Posterior vena cava (tissue), 2 donors: ENCODE measurements at places on chromosomes 2 and 18. TPM values are rescaled to one million over a fixed set of nuclear protein-coding genes. Genes with fewer than 3 reads are reported as not detected.

FOXI3 gene
- total RNA-seq = not detected

MOCOS gene
- total RNA-seq = 1.3 TPM

CHRNG gene
- not detected for total RNA-seq

TBR1 gene
- not detected for total RNA-seq

CCDC141 gene
- total RNA-seq = 6.2 TPM

TMEM169 gene
- 0.51 TPM for total RNA-seq

ZBTB7C gene
- total RNA-seq = 14.8 TPM

TTC39C gene
- total RNA-seq = 44.6 TPM

GRCh38 chr2:3536682-3537632 is 17.6 kb upstream of the ADI1 start:
- DNase-seq = peak; percentile 84

GRCh38 chr18:33906046-33906445 is 318.7 kb downstream of the NOL4 start:
- DNase-seq = no peak

DNA sequence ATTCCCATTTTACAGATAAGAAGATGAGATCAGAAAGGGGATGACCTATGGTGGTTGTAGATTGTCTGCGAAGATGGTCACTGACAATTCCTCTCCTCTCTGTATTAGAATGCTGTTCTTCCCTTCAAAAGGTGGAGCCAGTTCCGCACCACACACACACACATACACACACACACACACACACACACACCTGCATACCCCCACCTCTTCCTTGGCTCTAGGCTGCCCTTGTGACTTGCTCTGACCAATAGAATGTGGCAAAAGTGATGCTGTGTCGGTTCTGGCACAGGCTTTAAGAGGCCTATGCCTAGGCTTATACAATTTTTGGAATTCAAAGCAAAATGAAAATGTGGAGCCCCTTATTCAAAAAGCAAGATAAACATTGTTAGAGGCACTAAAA is 88.0 kb downstream of the ZFP36L2 start:
- no peak for DNase-seq

DNA sequence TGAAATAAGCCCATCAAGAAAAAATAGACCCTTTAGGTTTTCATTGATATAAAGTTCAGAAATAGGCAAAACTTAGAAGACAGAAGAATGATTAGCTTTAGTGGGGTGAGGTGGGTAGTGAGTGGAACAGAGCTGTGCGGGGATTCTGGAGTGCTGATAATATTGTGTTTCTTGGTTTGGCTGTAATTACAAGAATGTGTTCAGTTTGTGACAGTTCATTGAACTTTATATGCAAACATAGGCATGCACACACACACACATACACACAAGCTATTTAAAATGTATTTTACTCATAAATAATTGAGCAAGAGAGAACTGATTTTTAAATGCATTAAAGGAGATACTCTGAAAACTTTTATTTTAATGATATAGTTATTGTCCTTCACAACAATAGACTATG is 17.1 kb downstream of the ARHGAP15 start:
- DNase-seq = no peak

- DNase-seq = no peak
Observed at GRCh38 chr2:162769066-162769465, 69.5 kb downstream of the KCNH7 start.

- DNase-seq = no peak
Observed at GRCh38 chr18:7978834-7979233, 411.7 kb downstream of the PTPRM start.

DNA sequence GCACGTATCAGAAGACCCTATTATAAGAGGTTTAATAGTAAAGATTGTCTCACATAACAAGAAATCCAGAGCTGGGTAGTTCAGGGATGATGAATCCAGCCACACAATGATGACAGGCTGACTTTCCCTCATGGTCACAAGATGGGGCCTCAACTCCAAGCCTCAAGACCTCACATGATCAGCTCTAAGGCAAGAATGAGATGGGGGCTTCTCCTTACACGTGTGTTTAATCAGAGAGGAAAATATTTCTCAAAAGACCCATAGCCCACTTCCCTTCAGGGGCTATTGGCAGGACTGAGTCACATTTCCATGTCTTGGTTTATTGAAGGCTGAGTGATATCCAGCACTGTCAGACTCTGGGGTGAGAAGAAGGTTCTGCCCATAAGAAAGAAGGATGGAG is 100.2 kb upstream of the FOSL2 start:
- DNase-seq = no peak

GRCh38 chr2:3179208-3179607 is 198.4 kb downstream of the EIPR1 start:
- DNase-seq = peak; percentile 44

DNA sequence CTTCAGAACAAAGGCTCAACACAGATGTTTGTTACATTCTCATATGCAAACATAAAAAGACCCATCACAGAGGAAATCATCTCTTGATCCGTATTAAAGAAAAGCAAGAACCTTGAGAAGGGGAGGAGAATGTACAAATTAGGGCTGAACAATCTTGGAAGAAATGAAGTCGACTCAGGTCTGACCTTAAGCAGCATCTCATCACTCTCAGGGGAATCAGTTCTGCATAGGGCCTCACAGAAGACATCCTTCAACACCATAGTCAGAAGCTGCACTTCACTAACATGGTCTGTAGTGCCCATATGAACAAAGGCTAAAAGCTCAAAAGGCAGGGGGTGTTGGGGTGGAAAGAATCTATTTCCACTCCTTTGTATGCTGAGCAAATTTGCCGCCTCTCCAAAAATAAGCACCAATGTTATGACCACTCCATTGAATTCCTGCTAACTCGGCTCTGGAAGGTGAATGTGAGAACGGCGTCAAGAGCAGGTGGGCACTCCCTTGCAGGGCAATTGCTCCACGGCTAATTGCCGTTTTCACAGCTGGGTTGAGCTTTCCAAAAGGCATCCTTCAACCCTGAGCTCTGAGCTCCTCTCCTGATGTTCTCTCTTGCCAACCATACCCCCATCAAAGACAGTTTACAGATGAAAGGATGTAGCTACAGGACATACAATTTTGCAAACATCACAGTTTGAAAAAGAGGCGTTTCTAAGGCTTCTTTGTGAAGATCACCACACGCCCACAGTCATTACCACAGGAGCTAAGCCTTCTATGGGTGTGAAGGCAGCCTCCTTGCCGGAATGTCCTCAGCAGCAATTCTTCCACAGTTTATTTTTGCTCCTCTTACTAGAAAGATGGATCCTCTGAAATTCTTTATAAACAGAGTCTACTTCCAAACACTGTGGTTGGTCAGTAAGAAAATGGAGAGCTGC is 10.0 kb downstream of the KLF7 start:
- no peak for DNase-seq

DNA sequence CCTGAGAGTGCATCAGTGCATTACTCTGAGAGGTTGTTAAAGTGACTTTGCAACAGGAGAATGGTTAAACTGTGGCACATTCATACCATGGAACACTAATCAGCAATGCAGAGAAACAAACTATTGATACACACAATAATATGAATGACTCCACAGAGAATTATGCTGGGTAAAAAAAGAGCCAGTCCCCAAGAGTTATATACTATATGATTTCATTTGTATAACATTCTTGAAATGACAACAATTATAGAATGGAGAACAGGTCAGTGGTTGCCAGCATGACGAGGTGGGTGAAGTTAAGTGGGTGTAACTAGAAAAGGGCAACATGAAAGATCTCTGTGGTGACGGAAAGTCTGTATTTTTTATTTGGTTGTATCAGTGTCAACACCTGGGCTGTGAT is 3.0 kb upstream of the NT5C1B start:
- DNase-seq = no peak

DNA sequence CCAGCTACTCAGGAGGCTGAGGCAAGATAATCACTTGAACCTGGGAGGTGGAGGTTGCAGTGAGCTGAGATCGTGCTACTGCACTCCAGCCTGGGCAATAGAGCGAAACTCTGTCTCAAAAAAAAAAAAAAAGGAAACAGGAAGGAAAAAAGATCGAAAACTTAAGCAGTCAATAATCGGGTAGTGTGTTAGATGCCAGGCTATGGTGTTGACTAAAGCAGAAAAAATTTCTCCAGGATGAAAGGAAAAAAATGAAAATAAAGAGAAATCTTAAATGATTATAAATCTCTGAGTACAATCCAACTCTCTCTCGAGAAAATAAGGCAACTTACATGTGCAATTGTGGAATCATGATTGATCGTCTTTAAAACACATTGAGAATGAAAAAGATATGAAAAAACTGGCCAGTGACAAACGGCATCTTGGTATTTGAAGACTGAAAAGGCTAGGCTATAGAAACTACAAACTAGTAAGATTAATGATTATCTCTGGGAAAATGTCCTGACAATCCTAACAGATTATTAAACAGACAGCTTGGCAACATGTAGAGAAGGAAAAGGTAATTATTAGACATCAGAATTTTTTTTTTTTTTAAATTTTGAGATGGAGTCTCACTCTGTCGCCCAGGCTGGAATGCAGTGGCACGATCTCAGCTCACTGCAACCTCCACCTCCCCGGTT is 16.3 kb upstream of the EPHA4 start:
- no peak for DNase-seq

DNA sequence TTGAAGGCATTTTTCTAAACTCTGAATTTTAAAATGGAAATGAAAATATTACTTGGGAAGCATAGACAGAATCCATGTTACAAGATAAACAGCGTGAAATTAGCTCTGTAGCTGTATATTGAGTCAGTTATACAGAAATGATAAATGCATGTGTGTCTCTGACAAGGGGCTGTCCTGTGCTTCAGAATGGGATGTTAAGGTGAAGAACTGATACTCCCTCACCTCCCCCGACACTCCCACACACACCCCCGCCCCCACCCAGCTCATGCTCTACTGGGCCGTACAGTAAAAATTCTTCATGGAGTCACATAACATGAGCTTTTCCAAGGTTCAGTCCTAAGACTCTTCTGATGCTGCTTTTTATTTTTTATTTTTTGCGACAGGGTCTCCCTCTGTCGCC is 869 bp upstream of the THUMPD2 start:
- no peak for DNase-seq

GRCh38 chr2:191295088-191295487 is 49.9 kb downstream of the MYO1B start:
- DNase-seq = no peak

- DNase-seq = no peak
Observed at GRCh38 chr2:190526105-190526750, 8.3 kb downstream of the NEMP2 start.

- no peak for DNase-seq
Observed at GRCh38 chr18:77203071-77203470, 46.6 kb upstream of the GALR1 start.

DNA sequence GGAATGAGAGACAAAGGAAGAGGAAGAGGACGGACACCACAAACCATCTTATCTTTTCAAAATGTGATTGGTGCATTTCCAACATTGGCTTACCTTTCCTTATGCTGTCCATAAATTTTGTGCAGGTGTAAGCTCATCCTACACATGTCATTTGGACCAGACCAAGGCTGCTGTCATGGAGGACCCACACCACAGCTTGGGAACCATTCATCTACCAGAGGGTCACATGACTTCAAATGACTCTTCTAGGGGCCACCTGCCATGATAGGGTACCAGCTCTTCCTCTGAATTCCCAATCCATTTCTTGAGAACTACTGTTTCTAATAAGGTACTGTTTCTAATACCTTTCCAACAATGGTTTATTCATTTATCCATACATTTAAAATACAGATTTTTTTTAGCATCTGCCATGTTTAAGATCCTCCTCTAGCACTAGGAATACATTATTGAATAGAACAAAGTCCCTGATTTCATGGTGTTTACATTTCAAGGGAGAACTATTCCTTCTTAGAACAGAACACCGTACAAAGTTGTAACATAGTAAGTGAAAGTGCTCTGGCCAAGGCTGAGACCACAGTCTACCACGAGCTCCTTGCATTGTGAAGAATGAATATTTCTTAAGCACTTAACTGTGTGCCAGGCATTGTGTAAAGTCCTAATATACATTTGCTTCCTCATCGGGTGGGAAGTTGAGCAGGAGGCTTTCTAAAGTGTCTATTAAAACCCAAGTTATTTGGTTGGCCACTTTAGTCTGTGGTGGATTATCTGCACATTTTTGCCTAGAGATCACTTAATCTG is 246.1 kb upstream of the FN1 start:
- no peak for DNase-seq

GRCh38 chr2:98908931-98909316 is 27.1 kb downstream of the CRACDL start:
- no peak for DNase-seq

DNA sequence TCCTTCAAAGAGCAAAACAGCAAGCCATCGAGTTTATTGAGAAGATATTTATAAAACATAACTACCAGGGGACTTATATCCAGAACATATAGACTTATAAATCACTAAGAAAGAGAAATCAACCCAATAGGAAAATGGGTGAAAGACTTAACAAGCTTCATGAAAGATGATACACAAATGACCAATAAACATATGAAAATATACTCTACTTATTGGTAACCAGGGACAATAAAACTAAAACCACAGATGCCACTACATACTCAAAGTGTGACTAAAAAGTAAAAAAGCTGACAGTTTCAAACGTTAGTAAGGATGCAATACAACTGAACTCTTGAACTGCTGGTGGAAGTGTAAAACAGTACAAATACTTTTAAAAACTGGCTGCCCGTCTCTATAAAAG is 154.3 kb downstream of the TMEM163 start:
- no peak for DNase-seq

- no peak for DNase-seq
Observed at GRCh38 chr2:186746584-186746983, 52.7 kb downstream of the FAM171B start.

- DNase-seq = no peak
Observed at GRCh38 chr18:32362484-32362883, 108.2 kb downstream of the GAREM1 start.

DNA sequence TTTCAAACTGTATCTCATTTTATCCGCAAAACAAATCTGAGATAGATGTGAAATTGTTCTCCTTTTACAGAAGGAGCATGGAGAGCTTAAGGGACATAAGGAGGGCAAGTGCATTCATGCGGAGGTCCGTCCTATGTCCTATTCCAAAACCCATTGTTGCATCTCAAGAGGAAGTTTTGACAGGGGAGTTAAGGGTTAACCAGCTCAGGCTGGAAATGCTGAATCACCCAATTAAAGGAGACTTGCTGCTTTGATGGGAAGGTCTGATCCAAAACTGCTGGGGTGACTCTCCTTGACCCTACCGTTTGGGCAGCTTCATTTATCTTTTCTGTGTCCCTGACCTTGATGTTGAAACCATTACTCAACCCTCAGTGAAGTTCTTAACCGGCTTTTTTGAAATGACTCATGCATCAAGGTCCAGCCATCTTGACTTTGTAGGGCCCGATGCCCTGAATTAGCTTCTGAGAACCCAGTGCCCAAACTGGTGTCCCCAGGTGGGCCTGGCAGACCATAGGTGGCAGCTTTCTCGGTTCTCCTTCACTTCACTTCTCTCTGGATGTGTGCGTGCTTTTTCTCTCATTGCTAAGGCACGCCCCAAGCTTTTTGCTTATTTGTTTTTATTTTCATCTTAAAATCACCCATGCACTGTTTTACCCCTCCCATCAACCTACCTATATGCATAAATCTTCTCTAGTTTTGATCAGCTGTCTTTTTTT is 15.9 kb upstream of the TXNDC2 start:
- no peak for DNase-seq

GRCh38 chr2:67922080-67922785 is 140.6 kb downstream of the C1D start:
- no peak for DNase-seq

- peak; percentile 91 for DNase-seq
Observed at GRCh38 chr2:203811491-203812221, 55.9 kb upstream of the CTLA4 start.
